Left lung (tissue), 14 donors: ENCODE measurements at places on chromosomes 3 and 15.

- no peak for DNase-seq
Measured at GRCh38 chr15:70355275-70355795, 257.6 kb upstream of the TLE3 start.

DNA sequence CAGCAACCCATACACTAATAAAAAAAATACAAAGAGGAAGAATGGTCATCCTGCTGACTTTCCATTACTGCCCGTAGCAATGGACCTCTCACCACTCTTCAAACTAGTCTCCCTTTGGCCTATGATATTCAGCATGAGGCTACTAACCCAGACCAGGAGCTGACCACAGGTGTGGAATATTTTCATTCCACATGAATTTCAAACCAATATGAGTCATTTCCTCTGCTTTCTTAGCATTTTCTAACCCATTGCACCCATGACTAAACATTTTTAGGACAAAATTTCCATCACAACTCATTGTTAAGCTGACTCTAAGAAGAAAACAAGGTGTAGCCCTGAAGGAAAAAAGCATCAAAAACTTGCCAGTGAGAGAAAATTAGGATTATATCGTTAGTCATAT is 34.0 kb upstream of the ZPLD1 start:
- DNase-seq: no peak

DNA sequence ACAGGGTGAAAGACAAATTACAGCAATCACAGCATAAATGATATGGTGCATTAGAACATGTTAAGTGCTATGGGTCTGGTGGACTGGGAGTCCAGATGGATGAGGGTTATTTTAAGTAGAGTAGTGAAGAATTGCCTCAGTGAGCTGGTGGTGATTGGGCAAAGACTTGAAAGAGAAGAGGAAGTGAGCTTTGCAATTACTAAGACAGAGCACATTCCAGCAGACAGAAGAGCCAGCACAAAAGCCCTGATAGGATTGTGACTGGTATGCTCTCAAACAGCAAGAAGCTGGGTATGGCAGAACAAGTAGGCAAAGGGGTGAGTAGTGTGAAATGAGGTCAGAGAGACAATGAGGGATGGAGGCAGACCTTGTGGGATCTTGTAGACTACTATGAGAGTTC is 2.1 kb upstream of the ACKR4 start:
- DNase-seq: no peak

DNA sequence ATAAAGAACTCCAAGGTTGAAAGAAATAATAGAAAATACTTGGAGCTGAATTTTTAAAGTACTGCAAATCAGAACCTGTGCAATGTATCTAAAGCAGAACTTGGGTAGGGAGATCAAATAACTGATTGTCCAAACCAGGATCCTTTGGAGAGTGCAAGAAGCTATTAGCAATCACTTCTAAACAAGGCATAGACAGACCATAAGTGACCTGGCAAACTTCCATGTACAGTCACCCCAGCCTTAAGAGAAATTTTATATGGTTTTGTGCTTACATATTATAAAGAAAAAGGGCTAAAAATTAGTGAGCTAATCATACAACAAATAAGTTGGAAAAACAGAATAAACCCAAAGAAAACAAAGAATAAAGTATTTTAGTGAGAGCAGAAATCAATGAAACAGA is 35.2 kb downstream of the ETV5 start:
- no peak for DNase-seq

GRCh38 chr3:39960515-39961191 is 151.2 kb downstream of the MYRIP start:
- DNase-seq: no peak

DNA sequence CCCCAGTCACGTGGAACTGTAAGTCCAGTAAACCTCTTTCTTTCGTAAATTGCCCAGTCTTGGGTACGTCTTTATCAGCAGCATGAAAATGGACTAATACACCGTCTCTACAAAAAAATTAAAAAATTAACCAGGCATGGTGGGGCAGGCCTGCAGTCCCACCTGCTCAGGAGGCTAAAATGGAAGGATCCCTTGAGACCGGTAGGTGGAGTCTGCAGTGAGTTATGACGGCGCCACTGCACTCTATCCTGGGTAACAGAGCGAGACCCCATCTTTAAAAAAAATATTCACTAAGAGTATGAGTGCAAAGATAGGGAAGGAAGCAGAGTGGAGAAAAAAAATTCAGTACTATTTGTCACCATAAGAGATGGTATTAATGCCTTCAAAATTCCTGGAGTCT is 25.6 kb downstream of the SEC11A start:
- no peak for DNase-seq

- DNase-seq: peak; percentile 51
Measured at GRCh38 chr15:75763137-75763611, 50.5 kb upstream of the CSPG4 start.

- DNase-seq: no peak
Measured at GRCh38 chr3:87333393-87333892, 57.1 kb upstream of the POU1F1 start.

DNA sequence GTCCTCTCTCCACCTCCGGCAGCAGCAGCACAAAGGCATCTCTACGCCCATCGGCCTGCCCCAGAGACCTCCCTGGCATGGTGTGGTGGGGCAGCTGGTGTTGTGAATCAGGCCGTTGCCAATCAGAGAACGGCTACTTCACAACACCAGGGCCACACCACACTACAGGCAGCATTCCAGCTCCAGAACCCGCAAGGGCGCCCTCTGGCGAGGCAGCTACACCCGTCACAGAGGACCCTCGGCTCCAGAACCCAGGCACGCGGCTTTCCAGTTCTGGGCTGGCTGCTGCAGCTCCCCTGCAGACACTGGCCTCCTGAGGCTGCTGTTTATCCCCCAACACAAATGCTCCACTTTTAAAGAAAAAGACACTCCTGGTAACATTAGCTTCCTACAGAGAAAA is 127.5 kb upstream of the TOPAZ1 start:
- peak; percentile 76 for DNase-seq

GRCh38 chr3:153657046-153657445 is 464.1 kb upstream of the ARHGEF26 start:
- DNase-seq: no peak

DNA sequence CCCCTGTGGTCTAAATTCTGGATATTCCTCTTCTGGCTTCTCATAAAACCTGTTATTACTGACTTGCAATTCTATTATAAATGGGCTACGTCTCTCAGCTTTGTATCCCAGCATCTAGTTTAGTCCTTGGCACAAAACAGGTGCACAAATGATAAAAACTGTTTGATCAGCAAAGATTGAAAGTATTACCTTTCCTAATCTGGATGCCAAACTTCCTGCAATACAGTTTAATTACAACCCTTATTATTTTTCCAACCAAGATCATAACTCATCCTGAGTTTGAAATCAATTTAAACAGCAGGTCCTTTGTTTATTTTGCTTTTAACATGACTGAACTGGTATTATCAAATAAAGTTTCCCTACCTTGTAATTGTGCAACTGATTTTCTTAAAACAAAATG is 132.6 kb downstream of the ATP1B3 start:
- no peak for DNase-seq

GRCh38 chr3:190502946-190503345 is 10.9 kb upstream of the IL1RAP start:
- no peak for DNase-seq

DNA sequence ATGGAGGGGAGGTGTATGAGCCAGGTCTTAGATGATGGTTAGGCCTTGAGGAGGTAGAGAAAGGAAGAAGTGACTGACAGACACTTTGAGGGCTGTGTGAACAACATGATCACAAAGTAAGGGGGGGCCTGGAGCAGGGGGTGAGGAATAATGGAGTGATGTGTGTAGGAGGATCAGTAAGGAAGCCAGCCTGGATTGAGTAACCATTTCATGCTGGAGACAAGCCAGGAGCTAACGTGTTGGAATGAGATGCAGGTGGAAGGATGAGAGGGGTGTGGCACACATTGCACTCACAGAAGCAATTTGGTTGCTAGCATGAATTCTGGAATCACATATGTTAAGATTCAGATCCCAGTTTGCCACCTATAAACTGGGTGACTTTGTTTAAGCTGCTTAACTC is 65.5 kb downstream of the BBX start:
- DNase-seq: no peak

DNA sequence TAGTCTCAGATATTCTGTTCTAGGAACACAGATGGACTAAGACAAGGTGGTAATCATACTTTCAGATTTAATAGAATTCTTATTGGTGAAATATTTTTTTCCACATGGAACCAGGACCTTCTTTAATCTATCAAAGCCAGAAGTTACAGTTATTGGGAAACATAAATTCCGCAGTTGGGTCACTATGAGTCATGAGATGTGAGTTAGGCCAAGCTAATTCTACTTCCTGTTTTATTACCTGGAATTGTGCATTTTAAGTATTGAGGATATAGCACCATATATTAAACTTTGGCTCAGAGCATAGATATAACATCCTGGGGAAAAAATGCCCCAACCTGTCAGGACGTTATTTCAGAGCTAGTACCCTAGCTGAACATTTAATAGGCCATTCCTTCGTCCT is 96.4 kb upstream of the P3H2 start:
- no peak for DNase-seq

DNA sequence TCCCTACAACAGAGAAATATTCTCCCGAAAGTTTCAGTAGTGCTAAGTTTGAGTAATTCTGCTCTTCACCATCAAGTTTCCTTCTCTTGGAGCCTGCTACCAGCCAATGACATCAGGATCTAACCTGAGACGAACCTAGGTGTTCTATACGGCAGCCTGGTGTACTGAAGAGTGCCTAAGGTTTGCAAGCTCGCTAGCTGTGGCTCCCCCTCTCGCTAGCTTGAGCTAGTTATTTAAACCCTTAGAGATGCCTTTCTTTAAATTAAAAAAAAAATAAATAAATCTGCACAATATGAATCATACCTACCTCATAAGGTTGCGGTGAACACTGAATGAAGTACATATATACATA is 1.4 kb upstream of the COL8A1 start:
- no peak for DNase-seq

DNA sequence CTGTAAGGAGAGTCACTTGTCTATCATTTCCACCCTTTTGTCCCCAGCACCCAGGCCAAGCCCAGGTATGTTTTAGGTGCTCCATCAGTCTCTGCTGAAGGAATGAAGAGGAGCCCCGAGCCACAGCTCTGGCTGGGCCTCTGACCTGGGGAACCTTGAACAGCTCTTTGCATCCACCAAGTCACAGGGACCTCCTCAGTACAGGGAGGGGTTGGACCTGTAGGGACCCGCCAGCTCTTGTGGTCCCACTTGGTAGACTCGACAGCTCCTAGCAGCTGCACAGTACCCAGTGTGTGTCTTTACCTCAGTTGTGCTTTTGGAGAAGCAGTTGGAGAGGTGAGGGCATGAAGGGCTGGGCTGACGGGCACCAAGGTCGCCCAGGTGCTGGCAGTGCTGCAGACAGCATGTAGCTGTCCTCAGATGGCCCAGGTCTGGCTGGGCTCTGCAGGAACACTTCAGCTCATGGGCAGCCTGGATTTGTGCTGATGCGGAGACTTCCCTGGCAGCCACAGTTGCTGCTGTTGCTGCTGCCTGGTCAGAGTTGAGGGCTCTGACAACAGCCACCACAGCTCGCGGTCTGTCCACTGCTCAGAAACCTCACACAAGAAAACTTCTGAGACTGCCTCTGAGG is 123.6 kb downstream of the CACNA1D start:
- DNase-seq: no peak

DNA sequence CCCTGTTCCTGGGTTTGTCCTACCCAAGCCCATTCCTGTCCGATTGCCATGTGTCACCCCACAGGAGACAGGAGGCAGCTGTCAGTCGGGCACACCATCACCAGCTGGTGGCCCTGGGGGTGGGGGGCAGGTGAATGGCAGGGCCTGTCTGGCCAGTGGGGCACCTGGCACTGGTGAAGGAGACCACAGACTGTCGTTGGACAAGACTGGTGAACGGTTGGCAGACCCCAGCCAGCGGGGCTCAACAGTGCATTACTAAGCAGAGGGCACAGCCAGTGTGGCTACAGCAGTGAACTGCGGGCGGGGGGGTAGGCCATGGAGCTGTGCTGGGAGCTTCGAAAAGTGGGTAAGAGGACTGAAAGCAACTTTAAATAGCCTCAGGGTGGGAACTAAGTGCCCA is 2.1 kb downstream of the SEMA7A start:
- DNase-seq: no peak

DNA sequence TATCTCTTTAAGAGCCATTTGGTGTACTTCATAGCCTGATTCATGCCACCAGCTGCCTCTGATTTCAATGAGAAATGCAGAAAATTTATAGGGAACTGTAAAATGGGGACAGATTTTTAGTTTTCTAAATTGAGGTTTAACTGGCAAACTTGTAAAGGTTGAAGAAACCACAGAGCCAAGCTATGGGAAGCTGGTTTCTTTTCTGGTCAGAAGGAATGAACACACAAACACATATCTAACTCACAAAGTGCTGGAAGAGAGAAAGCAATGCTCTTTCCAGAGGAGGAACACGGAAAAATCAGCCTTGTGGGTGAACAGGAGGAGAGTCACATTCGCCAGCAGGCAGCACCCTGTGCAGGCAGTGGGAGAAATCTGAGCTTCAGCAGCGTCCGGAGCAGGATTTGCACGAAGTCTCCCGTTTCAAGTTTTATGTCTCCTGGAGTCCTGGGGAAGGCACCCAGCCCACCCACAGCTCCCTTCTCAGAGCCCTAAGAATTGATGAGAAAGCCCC is 481 bp downstream of the MASP1 start:
- no peak for DNase-seq

DNA sequence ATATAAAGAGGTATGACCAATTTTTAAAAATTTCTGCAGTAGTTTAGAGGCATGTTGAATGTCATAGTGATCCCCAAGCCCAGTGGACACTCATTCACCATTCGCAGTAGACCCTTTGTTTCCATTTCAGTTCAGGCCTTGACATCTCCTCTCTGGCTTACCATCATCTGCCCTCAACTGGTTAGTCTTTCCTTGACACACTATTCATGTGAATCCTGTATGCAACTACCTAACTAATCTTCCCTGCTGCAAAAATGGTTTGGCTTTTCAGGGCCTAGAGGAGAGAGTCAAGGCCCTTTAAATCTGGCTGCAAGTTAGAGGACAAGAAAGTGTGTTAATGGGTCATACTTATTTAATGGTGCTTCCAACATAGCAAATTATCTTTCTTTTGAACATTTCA is 10.9 kb downstream of the APH1B start:
- DNase-seq: no peak
